ENCODE measurements at places on chromosomes 16 and 17.

GRCh38 chr16:84268291-84269040, 26.2 kb upstream of the WFDC1 start:
- no peak for DNase-seq

GRCh38 chr16:50842013-50842505, 100.2 kb downstream of the CYLD start:
- DNase-seq: no peak

GRCh38 chr16:66717112-66717675, 20.7 kb upstream of the CMTM4 start:
- DNase-seq: no peak

DNA sequence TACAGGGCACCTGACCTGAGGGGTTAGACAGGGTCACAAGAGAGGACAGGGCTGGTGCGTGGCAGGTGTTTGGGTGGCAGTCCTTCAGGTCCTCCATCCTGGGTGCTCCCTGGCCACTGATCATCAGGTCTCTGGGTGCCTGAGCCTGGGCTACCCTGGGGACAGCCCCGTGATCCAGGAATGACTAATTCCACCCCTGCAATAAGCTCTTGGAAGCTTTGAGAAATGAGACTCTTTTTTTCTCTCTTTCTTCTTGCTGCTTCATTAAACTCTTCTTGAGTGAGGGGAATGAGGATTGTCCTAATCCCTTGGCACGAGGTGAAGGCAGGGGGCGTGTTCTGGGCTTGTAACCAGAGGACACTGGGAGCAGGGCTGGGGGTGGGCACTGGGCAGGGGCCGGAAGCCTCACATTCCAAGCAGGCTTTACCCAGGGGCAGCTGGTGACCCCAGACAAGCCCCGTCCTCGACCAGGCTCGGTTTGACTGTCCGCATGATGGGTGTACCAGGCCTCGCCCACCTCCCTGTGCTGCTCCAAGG, 21.4 kb upstream of the SPNS2 start:
- DNase-seq: no peak

DNA sequence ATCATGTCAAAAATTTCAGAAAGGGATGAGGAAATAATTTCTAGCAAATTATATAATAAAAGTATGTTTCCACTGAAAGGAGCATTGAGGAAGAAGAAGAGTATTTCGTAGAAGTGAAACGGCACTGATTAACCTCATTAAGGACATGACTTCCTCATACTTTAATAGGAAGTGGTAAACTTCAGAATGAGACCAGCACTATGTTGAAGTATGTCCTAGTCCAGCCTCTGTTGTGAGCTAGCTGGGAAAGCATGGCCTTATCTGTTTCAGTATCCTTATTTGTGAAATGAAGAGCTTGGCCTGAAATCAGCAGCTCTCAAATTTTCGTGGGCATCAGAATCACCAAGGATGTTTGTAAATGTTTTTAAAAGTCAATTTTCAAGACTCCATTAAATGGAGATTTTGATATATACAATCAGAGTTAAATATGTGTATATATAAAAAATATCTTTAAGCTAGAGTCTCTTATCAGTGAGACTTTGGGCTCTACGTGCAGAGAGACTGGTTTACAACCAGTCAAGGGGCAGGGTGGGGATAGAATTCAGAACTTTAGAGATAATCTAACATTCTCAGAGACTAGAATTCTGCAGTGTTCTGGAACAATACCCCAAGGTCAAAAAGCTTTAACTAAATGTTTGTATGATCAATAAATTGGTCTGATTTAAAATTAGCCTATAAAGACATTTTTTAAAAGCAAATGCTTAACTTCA, 365.4 kb downstream of the CDH13 start:
- no peak for DNase-seq

DNA sequence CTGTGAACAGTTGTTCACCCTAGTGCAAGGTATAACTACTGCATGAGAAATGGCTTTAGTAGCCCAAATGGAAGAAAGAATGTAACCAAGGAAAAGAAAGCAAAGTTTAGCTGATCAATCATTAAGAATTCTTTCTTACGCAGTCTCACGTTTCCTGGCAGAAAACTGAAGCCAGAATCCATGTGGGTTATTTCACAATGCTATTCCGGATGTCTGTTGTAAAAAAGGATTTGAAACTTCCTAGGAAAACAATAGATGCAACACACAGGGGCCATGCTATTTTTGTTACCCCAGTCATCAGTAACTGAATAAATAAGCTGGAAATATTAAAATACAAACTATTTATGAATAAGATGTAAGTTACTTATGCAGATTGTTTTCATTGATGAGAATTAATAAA, 802.5 kb downstream of the CDH8 start:
- DNase-seq: no peak

- DNase-seq: no peak
Observed at GRCh38 chr17:35449371-35449931, 885 bp upstream of the SLFN13 start.

DNA sequence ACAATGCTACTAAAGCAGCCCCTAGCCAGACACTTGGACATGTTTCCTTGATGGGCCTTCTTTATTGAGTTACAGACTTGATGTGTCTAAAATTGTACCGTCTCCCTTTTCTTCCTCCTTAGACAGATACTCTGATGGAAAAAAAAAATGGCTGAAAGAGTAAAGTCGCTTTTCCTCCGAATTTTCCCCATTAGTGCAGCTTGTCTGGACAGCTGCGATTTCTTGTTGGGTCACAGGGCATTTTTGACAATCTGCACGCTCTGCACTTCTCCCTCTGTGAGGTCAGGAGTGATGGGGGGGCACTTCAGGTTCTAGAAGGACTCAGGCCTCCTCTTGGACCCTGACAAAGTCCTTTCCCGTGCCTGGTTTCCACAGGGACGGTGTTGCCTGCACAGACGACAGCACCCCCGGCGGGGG, 968 bp upstream of the PRKAR1A start:
- no peak for DNase-seq

GRCh38 chr17:47057830-47058229, 78.8 kb upstream of the RPRML start:
- DNase-seq: no peak

- peak; percentile 9 for DNase-seq
Observed at GRCh38 chr16:15482068-15482747, 47.8 kb downstream of the BMERB1 start.

GRCh38 chr17:74130841-74131240, 72.6 kb upstream of the RPL38 start:
- no peak for DNase-seq

GRCh38 chr16:2902337-2903130, 9.2 kb upstream of the FLYWCH1 start:
- no peak for DNase-seq

GRCh38 chr16:59087641-59088040, 353.5 kb upstream of the GOT2 start:
- DNase-seq: no peak

DNA sequence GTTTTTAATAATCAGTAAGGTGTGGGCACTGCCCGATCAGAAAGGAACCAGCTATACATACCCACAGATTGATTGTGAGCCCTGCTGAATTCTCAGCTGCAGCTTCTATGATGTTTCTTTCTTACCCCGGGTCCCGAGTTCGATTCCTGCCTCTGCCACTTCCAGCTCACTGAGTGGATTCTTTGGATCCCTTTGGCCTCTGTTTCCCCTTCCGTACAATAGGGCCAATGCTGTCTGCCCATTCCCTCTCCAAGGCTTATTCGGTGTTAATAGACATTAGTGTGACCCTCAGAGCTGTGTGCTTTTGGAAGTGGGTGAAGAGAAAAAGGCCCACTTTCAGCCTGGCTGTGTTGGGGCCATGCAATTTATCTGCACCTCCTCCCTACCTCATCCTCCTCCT, 115.8 kb downstream of the IRX5 start:
- DNase-seq: no peak

DNA sequence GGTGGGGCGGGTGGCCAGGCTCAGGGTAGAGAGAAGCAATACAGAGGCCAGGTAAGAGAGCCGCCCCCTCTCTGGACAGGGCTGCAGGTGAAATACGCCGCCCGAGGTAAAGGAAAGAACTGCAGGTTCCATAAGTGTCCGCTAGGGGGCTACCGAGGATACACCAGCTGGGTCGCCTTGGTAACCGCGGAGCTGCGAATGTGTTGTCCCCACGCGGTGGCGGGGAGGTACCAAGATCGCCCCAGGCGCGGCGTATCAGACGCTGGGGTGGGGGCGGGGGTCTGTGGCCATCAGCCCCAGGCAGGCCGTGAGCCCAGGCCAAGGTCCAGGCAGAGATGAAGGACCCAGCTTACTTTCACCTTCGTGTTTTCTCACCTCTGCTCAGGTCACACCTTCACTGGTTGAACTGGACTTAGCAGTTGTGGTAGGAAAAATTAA, 18.4 kb upstream of the ZFP90 start:
- peak; percentile 72 for DNase-seq

GRCh38 chr17:57268181-57268580, 11.9 kb downstream of the MSI2 start:
- no peak for DNase-seq

DNA sequence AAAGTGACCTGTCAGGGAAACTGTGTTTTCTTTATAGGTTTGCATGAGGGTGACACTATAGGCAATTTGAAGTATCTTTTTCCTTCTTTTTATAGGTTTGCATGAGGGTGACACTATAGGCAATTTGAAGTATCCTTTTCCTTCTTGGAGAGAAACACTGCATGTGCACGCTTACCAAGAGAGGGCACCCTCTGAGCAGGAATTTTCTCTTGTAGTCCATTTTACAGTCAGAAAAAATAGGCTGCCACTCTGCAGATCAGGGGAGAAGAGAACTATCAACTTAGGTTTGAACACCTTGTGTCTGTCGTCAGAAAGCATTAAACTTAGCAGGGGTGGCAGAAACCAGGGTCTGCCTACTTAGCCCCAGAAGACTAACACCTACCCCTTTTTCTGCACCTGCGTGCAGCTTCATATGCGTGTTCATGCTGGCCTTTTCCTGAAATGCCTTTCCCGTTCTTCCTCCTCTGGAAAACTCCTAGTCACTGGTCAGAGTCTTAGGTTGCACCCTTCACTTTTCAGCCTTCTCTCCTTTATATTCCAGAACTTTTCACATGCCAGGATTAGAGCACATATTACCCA, 16.4 kb upstream of the SMIM36 start:
- no peak for DNase-seq

- no peak for DNase-seq
Observed at GRCh38 chr16:50884066-50884860, 142.4 kb downstream of the CYLD start.

DNA sequence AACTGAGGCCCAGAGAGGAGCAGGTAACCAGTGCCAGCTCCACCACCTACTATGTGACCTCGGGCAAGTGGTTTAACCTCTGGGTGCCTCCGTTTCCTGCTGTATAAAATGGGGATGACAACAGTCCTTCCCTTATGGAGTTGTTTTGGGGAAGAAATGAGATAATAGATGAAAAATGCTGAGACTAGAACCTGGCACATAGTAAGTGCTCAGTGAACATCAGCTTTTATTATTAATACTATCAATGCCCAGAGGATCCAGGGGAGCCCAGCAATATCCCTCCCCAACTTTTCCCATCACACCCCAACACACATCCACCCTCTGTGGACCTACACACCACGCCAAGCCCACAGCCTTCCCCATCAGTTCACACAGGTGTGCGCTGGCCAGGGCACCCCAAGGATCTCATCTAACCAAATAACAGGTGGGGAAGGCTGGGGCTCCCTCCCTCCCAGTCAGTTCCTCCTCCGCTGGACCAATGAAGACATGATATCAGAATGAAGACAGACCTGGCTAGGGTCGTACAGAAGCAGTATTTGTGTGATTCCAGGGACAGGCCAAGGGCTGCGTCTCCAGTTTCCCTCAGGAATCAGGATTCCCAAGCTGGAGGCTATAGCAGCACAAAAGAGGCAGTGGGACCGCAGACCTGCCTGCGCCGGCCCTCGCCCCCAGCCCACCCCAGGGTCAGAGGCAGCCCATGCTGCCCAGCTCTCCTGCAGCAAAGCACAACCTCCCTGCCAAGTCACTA, 1.8 kb downstream of the ATP2A3 start:
- DNase-seq: no peak

GRCh38 chr17:72764632-72765041, 327.9 kb downstream of the SLC39A11 start:
- DNase-seq: no peak

DNA sequence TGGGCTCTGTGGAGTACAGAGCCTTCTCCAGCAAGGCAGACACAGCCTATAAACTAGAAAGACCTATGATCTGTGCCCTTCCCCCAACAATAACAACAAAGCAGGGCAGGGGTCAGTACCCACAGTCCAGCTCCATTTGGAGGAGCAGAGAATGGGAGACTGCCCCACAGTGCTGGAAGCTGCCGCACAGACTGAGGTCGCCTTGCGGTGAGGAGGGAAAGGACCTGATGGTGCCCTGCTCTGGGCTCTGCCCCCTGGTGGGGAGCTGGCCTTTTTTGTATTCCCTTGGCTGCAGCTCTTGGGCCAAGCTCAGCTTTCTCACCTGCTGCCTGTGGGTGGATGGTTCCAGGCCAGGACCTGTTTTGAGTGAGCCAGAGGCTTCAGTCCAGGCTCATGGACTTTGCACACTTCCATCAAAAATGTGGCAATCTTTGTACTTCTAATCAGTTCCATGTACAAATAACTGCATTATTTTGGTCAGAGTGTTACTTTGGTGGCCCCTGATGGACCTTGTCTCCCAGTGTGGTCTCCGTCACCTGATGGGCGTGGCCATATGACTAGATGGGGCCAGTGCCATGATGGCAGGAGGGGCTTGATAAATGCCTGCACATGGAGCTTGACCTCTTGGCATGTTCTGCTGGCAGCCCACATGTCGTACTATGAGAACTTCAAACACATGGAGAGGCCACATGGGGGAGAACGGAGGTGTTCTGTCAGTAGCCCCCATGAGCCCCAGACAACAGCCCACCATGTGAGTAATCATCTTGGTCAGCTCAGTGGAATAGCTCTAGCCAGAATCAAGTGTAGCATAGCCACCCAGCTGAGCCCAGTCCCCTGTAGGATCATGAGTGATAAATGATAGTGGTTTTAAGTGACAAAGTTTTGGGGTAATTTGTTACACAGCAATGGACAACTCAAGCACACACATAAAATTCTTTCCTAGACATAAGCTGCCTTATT, 24.2 kb downstream of the B9D1 start:
- peak; percentile 11 for DNase-seq

GRCh38 chr16:89189358-89190025, 10.8 kb downstream of the SLC22A31 start:
- DNase-seq: no peak

DNA sequence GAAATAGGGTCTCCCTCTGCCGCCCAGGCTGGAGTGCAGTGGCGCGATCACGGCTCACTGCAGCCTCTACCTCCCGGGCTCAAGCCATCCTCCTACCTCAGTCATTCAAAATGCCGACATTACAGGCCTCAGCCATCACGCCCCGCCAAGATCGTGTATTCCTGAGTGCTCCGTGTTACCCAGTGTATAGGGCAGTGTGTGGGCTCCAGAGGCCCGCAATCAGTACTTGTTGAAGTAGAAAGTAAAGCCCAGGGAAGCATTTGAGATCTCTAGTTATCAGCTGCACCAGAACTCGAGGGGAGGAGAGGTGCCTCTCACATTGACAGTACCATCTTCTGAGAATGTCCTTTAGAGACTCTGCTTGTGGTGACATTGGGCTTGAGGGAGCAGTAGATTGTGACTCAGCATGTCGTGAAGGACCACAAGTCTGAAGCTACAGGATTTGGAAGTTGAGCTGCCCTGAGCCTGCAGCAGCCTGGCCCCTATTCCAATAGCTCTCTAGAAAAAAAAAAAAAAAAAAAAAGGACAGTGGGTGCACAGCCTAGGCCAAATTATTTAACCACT, 1.1 kb upstream of the PRPSAP1 start:
- no peak for DNase-seq

- DNase-seq: no peak
Observed at GRCh38 chr16:58495521-58496331, 4.2 kb upstream of the NDRG4 start.

All from stimulated activated CD4-positive, alpha-beta T cell treated with anti-CD3 and anti-CD28 coated beads, Interleukin-12 subunit alpha, Interleukin-12 subunit beta, amount 100 ng/mL, for 24 hours (primary cell).